ENCODE measurements at places on chromosomes 1 and 21. TPM values are rescaled to one million over a fixed set of nuclear protein-coding genes. Genes with fewer than 3 reads are reported as not detected.

RAB25 gene
- total RNA-seq = not detected

PHF13 gene
- total RNA-seq = 17.7 TPM

RAB7B gene
- 6.3 TPM for total RNA-seq

CD53 gene
- 19.8 TPM for total RNA-seq

SLC30A2 gene
- under 0.01 TPM for total RNA-seq

DUSP23 gene
- total RNA-seq = 7.3 TPM

FAM3B gene
- not detected for total RNA-seq

CD1D gene
- 1.0 TPM for total RNA-seq

FCRL1 gene
- total RNA-seq = under 0.01 TPM

CD84 gene
- 3.1 TPM for total RNA-seq

SRGAP2C gene
- 14.6 TPM for total RNA-seq
